ENCODE measurements at places on chromosomes 13 and 19. TPM values are rescaled to one million over a fixed set of nuclear protein-coding genes. Genes with fewer than 3 reads are reported as not detected.

The CD79A gene
- total RNA-seq, result 361 TPM

The ACP5 gene
- total RNA-seq, result 74.4 TPM

The MBNL2 gene
- 31.6 TPM for total RNA-seq

The AP1M2 gene
- 1.0 TPM for total RNA-seq

The PTPRH gene
- total RNA-seq, result 52.5 TPM

The KLK11 gene
- not detected for total RNA-seq

The LILRA6 gene
- 38.3 TPM for total RNA-seq

- H3K36me3 ChIP-seq, result peaks cover 2% of the 10 kb centered on the region
- no peak for DNase-seq
- no peaks in the 10 kb centered on the region for H3K4me1 ChIP-seq
- H3K27me3 ChIP-seq, result no peaks in the 10 kb centered on the region
- H3K4me3 ChIP-seq, result no peak overlapping the region
Observed at GRCh38 chr13:37029617-37030016, 29.0 kb downstream of the EXOSC8 start.

GRCh38 chr13:66618702-66619101, 611.4 kb downstream of the PCDH9 start:
- no peak overlapping the region for H3K4me3 ChIP-seq
- no peaks in the 10 kb centered on the region for H3K4me1 ChIP-seq

DNA sequence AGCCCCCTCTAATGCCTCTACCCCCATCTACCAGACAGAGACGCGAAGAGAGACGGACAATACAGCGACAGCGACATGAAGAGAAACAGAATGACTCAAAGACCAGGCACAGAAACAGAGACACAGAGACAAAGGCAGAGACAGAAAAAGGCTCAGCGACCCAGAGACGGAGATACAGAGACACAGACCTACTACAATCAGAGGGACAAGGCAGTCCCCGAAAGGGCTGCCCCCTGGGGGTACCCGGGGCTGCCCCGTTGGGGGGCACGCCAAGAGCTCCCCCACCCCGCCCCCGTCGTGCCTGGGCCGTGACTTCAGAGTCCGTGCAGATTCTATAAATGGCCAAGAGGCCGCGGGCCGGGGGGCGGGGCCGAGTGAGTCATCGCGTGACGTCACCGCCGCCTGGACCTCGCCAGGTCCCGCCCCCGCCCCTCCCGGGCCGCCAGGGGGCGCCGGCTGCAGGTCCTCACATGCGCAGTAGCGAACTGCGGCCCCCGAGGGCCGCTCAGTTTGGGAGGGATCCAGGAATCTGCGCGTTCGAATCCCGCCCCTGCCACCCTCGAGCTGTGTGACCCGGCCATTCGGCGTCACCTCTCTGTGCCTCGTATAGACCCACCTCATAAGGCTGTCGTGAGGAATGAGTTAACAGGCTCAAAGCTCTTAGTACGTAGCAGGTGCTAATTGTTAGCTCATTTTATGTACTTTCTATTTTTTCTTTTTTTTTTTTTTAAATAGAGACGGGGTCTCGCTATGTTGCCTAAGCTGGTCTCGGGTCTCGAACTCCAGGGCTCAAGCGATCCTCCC, 2.7 kb upstream of the CNN1 start:
- H3K27me3 ChIP-seq, result peaks cover 15% of the 10 kb centered on the region
- no peaks in the 10 kb centered on the region for H3K36me3 ChIP-seq

- DNase-seq, result no peak
- peaks cover 20% of the 10 kb centered on the region for H3K4me1 ChIP-seq
- H3K27me3 ChIP-seq, result no peaks in the 10 kb centered on the region
- H3K27ac ChIP-seq, result no peak overlapping the region
Observed at GRCh38 chr19:43489310-43489709, 15.2 kb downstream of the PHLDB3 start.

GRCh38 chr13:110589793-110590390, 25.5 kb upstream of the NAXD start:
- H3K27ac ChIP-seq, result no peak overlapping the region
- no peak overlapping the region for H3K4me3 ChIP-seq

DNA sequence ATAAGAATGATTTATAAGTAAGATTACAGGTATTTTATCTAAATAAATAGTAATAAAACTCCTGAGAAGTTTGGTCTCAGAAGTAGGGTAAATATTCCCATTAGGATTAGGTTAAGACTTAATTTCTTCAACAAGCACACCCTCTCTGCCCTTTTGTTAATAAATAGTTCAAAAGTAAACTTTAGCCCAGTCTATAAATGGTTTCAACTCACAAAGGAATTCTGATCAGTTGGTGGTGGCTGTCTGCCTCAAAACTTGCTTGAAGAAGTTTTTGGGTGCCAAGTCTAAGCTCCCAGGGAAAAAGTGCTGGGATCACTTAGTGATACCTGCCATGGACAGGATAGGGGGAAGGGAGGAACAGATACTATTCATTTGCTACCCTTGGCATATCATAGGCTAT, 22.9 kb downstream of the MBNL2 start:
- no peak overlapping the region for H3K27ac ChIP-seq
- H3K4me1 ChIP-seq, result peaks cover 66% of the 10 kb centered on the region
- H3K27me3 ChIP-seq, result no peaks in the 10 kb centered on the region
- no peak overlapping the region for H3K4me3 ChIP-seq

DNA sequence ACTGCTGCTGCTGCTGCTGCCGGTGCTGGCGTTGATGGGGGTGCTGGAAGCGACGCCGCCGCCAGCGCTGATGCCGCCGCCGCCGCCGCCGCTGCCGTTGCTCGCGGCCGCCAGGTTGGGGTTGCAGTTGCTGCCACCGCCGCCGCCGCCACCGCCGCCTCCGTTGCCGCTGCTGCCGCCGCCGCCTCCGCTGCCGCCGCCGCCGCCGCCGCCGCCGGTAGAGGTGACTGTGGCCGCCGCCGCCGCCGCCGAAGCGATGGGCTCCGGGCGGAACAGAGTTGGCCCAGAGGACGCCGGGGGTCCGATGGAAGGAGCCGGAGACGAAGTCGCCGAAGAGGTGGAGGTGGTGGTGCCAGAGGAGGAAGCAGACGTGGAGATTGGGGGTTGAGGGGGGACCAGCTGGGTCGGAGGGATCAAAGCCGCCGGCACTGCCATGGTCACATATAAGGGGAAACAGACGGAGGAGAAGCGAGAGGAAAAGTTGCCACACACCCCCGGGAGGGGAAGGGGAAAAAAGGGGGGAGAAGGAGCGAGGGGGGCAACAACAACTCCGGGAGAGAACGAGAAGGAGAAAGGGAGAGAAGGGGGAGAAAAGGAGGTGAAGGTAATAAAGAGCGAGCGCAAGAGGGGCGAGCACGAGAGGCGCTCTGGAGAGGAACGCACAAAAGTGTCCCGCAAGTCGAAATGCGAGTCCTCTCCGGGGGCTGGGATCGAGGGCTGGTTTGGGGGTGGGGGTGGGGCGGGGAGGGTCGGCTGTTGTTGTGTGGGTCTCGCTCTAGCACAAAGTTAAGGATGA, 471 bp downstream of the DACH1 start:
- H3K27me3 ChIP-seq, result peaks cover 38% of the 10 kb centered on the region
- H3K27ac ChIP-seq, result peak overlapping the region; percentile 87
- peak overlapping the region; percentile 86 for H3K4me3 ChIP-seq
- DNase-seq, result peak; percentile 88

GRCh38 chr13:35475212-35475959, 1.1 kb downstream of the MAB21L1 start:
- peak; percentile 79 for DNase-seq
- peaks cover 98% of the 10 kb centered on the region for H3K27me3 ChIP-seq
- H3K4me3 ChIP-seq, result peak overlapping the region; percentile 35
- peaks cover 6% of the 10 kb centered on the region for H3K4me1 ChIP-seq
- peak overlapping the region; percentile 52 for H3K27ac ChIP-seq

GRCh38 chr13:44484562-44485138, 91.5 kb downstream of the TSC22D1 start:
- H3K27ac ChIP-seq, result peak overlapping the region; percentile 22
- H3K27me3 ChIP-seq, result no peaks in the 10 kb centered on the region
- H3K36me3 ChIP-seq, result no peaks in the 10 kb centered on the region
- peak overlapping the region; percentile 55 for H3K4me3 ChIP-seq
- H3K4me1 ChIP-seq, result peaks cover 9% of the 10 kb centered on the region

GRCh38 chr13:94683409-94683808, 28.9 kb downstream of the SOX21 start:
- no peak for DNase-seq

DNA sequence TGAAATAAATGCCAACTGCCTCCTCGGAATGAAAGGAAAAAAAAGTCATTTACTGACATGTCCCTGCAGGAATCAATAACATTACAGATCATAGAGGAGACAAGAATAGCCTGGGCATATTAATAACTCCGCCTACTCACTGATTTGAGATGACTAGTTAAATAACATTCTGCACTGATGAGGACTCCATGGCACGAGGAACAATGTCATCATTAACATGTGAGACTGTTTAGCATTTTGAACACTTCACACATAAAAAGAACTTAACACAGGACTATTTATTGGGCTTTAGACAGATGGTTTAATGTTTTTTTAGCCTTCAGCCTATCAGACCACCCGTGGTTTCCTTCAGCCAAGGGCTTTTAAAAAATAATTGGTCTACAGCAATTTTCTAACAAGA, 170.1 kb downstream of the OLFM4 start:
- peaks cover 48% of the 10 kb centered on the region for H3K27me3 ChIP-seq
- no peak overlapping the region for H3K4me3 ChIP-seq
- no peaks in the 10 kb centered on the region for H3K36me3 ChIP-seq
- H3K4me1 ChIP-seq, result peaks cover 4% of the 10 kb centered on the region

GRCh38 chr19:47540748-47541147, 25.9 kb upstream of the NAPA start:
- no peak overlapping the region for H3K4me3 ChIP-seq
- H3K4me1 ChIP-seq, result peaks cover 43% of the 10 kb centered on the region
- no peak overlapping the region for H3K27ac ChIP-seq
- DNase-seq, result no peak
- H3K36me3 ChIP-seq, result no peaks in the 10 kb centered on the region
- peaks cover 27% of the 10 kb centered on the region for H3K27me3 ChIP-seq

DNA sequence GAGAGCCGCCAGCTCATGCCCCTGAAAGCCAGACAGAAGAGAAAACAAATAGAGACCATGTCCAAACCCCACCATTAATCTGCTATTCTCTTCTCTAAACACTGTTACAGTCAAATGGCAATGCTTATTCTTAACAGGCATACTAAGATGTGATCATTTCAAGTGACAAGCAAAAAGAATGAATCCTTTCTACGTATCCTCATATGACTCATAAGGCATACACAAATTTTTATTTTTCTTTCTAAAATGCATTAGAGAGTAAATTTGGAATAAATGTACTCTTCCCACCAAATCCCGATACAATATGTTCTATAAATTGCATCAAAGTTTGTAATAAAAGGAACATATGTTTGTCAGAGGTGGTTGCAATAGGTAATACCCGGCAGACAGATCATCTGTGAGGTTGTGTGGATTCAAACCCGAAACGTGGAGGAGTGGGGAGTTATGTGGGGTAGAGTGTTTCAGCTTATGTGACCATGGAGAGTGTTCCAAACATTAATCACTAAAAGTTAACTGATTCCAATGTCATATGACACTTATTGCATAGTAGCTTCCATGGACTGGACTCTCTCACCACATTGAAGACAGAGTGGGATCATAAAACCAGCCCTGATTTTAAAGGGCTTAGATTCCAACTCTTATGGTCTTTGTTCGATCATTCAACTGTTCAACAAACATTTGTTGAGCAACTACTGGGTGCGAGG, 213.1 kb downstream of the DCLK1 start:
- no peak for DNase-seq
- peaks cover 4% of the 10 kb centered on the region for H3K4me1 ChIP-seq
- no peak overlapping the region for H3K4me3 ChIP-seq
- no peaks in the 10 kb centered on the region for H3K27me3 ChIP-seq
- H3K27ac ChIP-seq, result no peak overlapping the region
- H3K36me3 ChIP-seq, result no peaks in the 10 kb centered on the region

GRCh38 chr19:32642771-32643170, 32.2 kb downstream of the ANKRD27 start:
- H3K4me1 ChIP-seq, result no peaks in the 10 kb centered on the region
- H3K36me3 ChIP-seq, result peaks cover 100% of the 10 kb centered on the region
- peak; percentile 84 for DNase-seq

- no peak overlapping the region for H3K27ac ChIP-seq
- no peaks in the 10 kb centered on the region for H3K27me3 ChIP-seq
- H3K4me3 ChIP-seq, result no peak overlapping the region
- H3K4me1 ChIP-seq, result peaks cover 7% of the 10 kb centered on the region
Observed at GRCh38 chr19:18073197-18073596, 13.5 kb downstream of the IL12RB1 start.

GRCh38 chr13:111667757-111668156, 347.3 kb downstream of the TEX29 start:
- no peaks in the 10 kb centered on the region for H3K27me3 ChIP-seq
- no peaks in the 10 kb centered on the region for H3K36me3 ChIP-seq
- H3K27ac ChIP-seq, result no peak overlapping the region
- H3K4me1 ChIP-seq, result no peaks in the 10 kb centered on the region
- DNase-seq, result no peak

GRCh38 chr13:93080587-93080986, 146.0 kb upstream of the GPC6 start:
- no peaks in the 10 kb centered on the region for H3K36me3 ChIP-seq
- no peak overlapping the region for H3K4me3 ChIP-seq
- no peak for DNase-seq

DNA sequence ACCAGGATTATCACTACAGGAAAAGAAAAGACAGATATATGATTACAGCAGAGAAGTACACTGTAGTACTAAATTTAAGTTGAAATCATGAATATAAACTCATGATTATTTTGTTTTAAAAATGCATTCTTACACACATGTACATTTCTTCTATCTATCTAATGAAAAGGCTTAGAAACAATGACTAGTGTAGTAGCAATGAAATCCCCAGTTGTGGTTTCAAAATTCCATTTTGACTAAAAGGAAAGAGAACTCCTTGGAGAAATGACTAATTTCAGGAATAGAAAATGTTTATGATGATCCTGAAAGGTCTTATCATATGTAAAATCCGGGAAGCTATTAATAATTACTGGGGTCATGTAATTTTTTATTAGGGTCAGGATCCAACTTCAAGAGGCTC, 195.0 kb upstream of the STARD13 start:
- no peak overlapping the region for H3K27ac ChIP-seq
- no peak overlapping the region for H3K4me3 ChIP-seq
- no peak for DNase-seq
- no peaks in the 10 kb centered on the region for H3K36me3 ChIP-seq

- H3K36me3 ChIP-seq, result peaks cover 93% of the 10 kb centered on the region
- H3K4me1 ChIP-seq, result no peaks in the 10 kb centered on the region
- no peak overlapping the region for H3K4me3 ChIP-seq
- DNase-seq, result no peak
- H3K27ac ChIP-seq, result no peak overlapping the region
Observed at GRCh38 chr19:32896516-32897214, 27.1 kb upstream of the SLC7A9 start.

DNA sequence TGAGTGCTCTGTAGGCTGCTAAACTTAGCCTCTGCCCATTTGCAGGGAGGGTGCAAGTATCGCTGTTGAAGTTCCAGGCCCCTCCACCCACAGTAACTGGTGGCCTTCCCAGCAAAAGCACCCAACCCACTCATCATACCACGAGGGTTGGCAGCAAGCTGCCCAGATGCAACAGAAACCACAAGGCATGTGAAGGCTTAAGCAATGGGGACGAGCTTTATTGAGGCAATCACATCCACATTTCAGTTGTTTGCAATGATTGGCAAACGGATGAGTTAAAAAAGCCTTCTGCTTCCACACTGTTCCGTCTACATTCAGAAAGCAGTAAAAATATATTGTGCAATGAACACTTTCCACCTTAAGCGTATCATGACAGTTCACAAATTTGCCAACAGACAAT, 10.3 kb downstream of the GJB6 start:
- H3K27ac ChIP-seq, result no peak overlapping the region
- no peaks in the 10 kb centered on the region for H3K36me3 ChIP-seq
- no peak for DNase-seq
- H3K4me3 ChIP-seq, result no peak overlapping the region

GRCh38 chr13:23632741-23633140, 62.5 kb downstream of the TNFRSF19 start:
- H3K4me3 ChIP-seq, result no peak overlapping the region
- no peak overlapping the region for H3K27ac ChIP-seq
- H3K27me3 ChIP-seq, result no peaks in the 10 kb centered on the region
- peaks cover 17% of the 10 kb centered on the region for H3K4me1 ChIP-seq
- no peaks in the 10 kb centered on the region for H3K36me3 ChIP-seq

Measured in spleen (tissue), 13 donors.